ENCODE measurements at places on chromosomes 11 and 22.

DNA sequence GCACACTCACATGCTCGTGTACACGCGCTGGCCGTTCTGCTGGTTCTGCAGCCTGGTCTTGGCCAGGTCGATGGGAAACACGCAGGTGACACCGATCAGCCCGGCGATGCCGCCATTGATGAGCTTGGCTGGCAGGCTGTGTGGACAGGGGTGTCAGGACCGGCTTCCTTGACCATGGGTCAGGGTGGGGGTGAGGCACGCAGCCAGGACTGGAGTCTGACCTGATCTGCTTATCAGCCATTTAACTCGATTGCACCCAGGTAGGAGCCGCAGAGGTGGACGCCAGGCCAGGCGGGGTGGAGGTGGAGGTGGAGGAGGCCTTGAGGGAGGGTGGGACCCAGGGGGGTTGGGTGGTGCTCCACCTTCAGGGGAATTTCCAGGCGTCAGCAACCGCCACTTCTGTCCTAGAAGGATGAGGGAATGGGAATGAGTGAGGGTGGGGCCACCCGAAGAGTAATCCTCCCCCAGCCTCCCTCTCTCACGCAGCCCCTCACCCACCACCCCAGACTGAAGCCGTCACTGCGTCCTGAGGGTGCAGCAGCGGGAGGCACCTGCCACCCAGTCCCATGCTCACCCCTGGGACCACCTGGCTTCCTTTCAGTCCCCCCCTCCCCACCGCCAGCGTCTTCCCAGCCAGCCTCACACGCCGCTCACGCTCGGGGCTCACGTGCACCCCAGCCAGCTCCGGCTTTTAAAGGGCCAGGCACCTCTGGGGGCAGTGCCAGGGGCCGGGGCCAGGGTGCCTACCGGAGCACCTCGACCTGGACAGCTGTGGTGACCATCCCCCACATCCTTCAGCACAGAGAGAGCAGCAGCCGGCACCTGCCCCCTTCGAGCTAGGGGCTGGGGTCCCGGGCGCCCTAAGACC, 3.1 kb downstream of the SLC25A22 start:
- DNase-seq = no peak

- peak; percentile 51 for DNase-seq
Measured at GRCh38 chr11:68471360-68472340, 11.1 kb downstream of the PPP6R3 start.

DNA sequence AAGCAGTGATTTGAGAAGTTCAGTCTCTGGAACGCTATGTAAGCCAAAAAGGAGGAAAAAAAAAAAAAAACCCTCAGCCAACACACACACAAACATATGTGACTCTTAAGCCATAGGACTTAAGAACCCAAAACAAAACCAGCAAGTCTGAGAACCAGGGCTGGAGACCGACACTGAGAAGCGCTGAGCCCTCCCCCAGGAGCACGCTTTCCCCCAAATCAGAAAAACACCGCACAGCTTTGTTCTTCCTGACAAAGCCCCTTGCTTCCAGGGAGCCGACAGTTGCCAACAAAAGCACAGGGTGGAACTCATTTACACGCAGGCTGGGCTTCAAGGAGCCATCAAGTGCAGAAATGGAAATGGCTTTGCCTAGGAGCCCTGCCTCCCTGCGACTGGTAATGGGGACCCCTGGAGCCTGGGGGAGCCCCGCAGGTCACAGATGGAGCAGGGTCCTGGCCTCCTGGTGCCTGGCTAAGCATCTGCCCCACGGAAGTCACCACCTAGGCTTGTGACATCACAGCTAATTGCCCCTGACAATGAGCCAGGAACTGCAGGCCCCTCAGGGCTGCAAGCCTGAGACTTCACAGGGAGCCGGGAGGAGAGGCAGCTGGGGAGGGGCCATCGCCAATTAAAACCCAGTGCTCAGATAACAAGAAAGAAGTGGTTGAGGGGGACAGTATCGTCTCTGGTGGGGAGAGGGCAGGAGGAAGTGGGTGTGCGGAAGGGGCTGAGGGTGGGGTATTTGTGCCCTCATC, 66.9 kb downstream of the NFAM1 start:
- DNase-seq = no peak

GRCh38 chr11:10518891-10519290, 22.1 kb downstream of the RNF141 start:
- DNase-seq = no peak

DNA sequence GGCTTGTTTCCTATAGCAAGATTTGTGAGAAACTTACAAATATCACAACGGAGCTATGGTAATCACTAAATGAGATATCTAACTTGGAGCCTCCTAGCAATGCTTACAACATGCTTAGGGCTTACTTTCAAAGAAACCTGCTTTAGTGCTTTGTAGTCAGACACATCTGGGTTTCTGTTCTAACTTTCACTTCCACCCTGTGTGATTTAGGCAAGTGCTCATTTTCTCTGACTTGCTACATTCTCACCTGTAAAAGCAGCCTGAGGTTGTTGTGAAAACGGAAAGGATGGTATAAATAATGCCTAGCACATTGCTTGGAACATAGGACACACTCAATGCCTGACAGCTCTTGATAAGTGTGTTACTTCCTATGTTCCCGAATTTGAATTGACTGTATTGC, 45.6 kb downstream of the LRRC4C start:
- no peak for DNase-seq

DNA sequence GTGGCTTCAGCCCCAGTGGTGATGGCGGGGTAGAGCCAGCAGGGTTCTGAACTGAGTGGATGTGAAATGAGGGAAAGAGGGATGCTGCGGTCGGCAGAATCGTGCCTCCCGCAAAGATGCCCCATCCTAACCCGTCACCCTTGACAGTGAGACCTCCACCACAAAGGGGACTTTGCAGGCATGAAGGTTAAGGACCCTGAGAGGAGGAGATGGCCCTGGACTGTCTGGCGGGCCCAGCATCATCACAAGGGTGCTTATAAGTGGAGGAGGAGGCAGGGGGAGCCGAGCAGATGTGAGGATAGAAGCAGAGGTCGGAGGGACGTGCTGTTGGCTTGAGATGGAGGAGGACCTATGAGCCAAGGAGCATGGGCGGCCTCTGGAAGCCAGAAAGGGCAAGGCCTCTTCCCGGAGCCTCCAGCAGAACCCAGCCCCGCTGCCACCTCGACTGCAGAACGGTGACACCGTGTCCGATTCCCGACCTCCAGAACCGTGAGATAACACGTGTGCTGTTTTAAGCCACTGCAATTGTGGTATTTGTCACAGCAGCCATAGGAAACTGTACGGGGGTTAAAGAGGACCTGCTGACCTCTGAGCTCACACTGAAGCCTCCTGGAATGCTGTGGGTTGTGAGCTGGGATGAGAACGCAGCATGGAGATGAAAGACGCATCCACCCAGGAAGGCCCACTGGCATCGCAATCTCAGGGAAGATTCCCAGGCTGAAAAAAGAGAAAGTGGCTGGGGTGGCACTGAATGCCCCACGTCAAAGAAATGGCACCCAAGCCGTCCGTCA, 10.9 kb downstream of the LINC01488 start:
- DNase-seq = no peak

DNA sequence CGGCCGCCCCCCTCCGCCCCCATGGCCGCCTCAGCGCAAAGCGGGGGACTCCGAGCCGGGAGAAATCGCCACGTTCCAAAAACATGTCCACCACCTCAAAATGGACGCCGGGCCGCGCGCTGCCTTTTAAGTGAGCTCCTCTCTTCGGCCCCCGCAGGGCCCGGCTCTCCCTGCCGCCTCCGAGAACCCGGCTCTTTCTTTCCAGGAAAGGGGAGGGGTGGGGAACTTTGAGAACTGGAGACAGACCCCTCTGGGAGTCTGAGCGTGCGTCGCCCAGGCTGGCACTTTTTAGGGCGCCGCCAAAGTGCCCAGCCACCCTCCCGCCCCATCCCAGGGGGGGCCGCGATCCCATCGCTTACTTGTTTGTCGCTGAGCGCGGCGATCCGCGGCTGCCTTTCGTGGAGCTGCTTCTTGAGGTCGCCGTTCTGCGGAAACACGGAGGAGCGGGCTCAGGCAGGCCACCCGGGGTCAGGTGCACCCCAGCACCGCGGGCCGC, 1.6 kb downstream of the PHF21B start:
- no peak for DNase-seq

DNA sequence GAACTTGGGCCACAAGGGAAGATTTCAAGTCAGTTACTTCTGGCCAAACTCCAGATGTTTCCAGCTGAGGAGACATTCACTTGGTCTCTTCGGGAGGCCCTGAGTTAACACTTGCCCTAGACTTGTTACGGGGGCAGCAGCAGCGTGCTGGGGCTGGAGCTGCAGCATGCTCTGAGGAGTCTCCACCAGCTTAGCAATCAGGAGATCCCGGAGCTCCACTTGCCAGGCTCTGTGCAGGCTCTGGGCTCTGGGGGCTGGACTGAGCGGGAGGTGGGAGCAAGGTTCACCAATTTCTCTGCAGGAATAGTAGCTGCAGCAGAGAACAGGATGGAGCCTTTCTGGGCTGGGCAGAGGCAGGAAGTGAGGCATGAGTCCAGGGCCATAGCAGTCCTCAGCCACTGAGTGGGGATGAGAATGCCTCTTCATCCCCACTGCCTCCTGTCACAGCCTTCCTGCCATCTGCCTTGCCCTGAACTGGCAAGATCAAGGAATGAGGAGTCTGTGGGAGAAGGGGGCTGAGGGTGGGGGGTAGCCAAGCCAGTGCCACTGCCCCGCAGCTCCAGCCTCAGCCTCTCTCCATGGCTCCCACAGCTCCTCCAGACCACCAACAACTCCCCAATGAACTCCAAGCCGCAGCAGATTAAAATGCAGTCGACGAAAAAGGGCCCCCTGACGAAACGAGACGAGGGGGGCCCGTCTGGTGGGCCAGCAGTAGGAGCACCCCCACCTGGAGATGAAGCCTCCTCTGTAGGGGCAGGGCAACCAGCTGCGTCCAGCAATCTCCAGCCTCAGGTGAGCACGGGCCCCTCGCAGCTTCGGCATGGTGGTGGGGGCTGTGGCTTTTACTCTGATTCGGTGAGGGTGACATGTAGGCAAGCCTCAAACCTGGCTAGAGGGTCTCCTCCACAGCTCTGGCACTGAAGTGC, 23.4 kb downstream of the GTPBP1 start:
- no peak for DNase-seq

- peak; percentile 17 for DNase-seq
Measured at GRCh38 chr11:32052215-32052614, 38.7 kb upstream of the RCN1 start.

DNA sequence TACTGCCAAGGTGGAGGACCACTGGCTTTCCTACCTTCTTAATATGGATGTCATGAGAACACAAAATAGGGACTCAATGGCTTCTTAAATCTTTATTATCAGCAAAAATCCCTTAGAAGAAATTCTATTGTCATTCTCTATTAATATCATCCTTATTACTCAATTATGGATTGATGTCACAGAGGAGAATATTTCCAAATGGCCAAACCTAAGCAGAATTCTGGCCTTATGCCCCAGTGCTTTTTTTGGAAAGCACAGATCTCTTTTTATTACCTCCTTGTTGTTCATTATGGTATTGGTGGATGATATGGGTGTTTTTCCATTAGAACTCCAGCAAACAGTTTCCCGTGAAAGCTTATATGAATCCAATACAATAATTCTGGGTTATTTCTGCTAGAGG, 9.9 kb downstream of the CRTAM start:
- DNase-seq = no peak

DNA sequence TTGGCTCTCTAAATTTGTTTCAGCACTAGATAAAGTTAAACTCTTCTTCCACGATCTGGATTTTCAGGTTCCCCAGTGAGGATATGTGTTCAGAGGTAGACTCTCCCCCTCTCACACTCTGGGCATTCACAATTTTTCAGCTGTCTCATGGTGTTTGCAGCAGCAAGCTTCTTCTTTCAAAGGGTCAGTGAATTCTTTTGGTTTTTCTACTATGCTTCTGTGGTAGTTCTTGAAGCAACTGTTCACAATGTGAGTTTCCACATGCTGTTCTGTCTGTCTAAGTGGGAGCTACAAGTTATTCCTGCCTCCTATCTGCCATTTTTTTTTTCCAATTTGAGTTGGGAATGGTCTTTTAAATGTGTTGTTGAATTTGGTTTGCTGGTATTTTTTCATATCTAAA, 25.4 kb downstream of the CNTF start:
- DNase-seq = no peak

DNA sequence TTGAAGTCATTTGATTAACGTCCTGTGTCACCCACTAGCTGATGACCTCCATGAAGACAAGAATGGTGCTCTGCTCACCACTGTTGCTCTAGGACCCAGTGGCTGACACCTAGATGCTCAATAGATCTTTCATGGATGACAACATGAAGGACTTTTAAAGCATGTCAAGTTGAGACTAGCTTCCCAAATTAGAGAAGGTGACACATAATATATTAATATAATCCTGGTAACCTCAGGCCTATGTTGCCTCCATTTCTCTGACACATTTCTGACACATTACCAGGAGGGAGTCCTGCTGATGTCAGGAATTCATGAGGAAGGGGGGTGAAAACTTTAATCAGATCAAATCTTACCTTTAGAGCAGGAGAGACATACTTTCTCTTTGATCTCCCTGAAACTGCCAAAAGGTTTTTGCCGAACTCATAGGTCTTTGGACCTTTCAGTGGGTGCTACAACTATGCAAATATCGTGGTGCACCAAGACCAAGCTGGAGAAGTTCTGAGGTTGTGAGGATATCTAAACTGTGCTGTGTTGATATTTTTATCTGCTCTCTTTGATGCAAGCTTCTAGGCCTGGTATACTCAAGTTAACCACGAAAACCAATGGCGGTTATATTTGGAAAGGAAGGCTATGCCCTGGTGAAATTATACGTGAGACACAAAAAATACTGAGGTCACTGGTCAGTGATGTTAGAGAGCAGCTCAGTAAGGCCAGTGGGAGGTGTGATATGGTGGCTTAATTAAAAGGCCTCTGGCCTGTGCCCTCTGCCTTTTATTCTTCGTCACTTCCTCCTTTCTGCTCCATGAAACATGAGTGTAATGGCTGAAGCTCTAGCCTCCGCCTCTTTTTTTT, 13.2 kb upstream of the AMPD3 start:
- DNase-seq = no peak

DNA sequence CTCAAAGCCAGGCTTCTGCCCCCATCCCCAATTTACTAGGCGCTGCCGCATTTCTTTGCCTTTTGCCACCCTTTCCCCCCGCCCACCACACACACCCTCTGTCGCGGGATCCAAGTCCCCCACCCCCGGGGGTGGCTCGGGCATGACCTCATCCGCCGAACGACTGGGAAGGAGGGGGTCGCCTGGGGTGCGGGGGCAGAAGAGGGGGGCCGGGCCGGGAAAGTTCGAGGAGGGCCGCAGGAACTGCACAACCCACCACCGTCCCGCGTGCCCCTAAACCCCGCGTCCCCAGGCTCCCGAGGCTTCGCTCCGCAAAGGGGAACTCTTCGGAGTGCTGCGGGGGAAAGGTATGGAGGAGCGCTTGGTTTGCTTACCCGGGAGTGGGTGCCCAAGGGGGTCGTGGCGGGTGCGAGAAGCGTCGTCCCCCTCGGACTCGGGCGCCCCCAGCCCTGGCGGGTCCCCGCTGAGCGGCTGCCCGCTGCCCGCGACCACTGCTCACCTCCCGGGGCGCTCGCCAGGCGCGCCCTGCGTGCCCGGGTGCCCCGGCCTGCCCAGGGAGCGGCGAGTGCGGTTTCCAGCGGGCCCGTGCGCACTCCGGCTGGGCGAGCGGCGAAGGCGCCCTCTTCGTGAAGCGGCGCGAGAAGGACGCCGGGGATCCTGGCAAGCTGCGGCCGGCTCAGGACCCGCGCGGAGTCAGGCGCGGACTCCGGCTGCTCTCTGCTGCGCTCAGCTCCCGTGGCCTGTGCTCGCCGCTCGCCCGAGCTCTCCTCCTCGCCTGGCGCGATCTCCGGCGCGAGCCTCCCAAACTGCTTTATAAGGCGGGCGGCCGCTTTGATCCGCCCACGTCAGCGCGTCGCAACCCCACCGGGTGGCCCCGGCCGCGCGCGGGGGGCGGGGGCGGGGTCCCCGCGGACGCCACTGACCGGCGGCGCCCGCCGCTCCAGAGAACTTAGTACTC, 4.0 kb upstream of the WNT11 start:
- DNase-seq = no peak

All from stimulated activated CD4-positive, alpha-beta T cell treated with anti-CD3 and anti-CD28 coated beads, Interleukin-15, amount 100 ng/mL, for 48 hours (primary cell).